CD8-positive, alpha-beta T cell (primary cell): ENCODE measurements at places on chromosomes 12 and 14. TPM values are rescaled to one million over a fixed set of nuclear protein-coding genes. Genes with fewer than 3 reads are reported as not detected.

DNA sequence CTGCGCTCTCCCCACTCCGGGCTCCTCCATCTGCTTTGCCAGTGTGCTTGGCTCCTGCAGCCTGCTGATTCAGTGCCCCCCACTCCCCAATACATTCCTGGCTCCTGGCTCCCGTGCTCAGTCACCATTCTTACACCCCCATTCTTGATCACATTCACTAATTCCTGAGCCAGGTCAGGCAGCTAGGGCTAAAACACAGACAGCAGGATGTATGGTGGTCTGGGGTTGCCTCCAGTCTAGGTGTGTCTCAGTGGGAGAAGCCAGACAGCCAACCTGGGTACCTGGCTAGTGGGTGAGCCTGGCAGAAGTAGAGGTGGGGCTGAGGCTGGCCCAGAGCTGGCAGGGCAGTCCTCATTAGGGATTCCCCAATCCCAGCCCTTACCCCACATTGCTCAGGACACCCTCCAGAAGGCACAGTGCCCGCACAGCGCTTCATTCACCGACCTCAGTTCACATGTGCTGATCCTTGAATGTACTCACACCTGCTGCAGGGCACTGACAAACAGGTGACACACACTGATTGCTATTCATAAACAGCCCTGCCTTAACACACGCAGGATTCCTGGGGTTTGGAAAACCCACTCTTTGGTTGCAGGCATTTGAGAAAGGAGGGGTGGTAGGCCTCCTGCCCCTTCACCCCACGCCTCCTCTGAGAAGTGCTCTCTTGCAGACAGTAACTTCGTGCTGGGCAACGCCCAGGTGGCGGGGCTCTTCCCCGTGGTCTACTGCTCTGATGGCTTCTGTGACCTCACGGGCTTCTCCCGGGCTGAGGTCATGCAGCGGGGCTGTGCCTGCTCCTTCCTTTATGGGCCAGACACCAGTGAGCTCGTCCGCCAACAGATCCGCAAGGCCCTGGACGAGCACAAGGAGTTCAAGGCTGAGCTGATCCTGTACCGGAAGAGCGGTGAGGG is 1.7 kb downstream of the KCNH3 start:
- DNase-seq, result no peak

- no peak for DNase-seq
These were observed 3.0 kb downstream of the SETD1B start for GRCh38 chr12:121806546-121807423.

- no peak for DNase-seq
These were observed 26.5 kb downstream of the BCL7A start for GRCh38 chr12:122048151-122048550.

GRCh38 chr12:93808169-93808899 is 131.2 kb downstream of the CRADD start:
- no peak for DNase-seq

- DNase-seq, result no peak
These were observed 295.0 kb upstream of the RTL1 start for GRCh38 chr14:101198398-101199027.

DNA sequence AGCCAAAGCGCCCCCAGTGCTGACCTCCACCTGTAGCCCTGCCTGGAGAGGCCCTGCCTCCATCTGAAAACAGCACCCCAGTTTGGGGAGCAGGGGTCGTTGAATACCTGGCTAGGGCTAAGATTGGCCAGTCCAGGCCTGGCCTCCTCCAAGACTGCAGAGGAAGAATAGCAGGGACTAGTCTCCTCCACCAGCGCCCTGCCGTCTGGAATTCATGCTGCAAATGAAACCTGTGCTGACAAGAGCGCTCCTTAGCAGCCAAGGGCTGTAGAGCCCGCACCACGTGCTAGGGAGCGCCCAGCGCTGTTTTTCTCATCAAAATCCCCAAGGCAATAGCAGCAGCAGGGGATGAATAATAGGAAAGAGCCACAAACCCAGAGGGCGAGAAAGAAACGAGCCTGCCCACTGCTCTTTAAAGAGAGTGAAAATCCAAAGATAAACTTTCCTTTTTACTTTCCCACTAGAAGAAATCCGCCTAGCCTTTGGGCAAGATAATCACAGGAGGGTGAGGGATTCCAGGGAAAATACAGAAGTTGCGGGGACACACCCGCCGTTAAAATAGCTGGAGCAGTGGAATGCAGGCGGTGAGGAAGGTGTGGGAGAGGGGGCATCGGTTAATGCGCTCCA is 3.3 kb downstream of the COL2A1 start:
- DNase-seq, result no peak

DNA sequence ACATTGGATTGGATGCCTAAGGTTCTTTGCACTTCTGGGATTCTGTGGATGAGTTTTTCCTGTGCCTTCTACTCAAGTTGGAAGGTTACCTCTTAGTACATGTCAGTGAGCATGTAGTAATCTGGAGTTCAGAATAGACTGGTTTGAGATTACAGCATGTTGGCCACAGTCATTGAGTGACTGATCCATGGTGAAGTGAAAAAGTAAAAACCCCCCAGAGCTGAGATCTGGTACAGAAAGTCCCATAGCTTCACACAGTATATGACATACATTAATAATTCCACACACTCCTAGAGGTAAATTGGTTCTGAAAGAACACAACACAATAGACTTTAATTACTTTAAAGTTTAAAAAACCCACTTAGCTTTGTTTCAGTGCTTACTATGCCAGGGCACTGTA is 11.9 kb upstream of the CCND2 start:
- DNase-seq, result no peak

DNA sequence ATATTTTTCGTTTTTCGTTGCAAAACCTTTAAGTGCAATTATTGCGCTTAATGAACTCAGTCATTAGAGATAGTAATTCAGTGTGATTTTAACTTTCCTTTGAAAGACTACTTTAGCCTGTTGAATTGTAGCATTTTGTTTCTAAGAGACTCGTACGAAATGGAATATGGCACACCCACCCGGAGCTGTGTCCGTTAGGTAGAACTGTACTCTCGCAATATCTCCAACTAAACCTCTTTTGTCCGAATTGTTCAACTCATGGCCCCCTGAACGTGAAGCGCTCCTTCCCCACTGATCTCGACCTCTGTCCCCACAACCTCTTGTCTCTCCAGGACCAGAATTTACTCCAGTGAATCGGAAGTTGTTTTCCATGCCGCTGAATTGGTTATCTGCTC is 800 bp downstream of the PCNX4 start:
- DNase-seq, result no peak

GRCh38 chr14:97458661-97459579 is 661.7 kb downstream of the VRK1 start:
- DNase-seq, result peak; percentile 60

DNA sequence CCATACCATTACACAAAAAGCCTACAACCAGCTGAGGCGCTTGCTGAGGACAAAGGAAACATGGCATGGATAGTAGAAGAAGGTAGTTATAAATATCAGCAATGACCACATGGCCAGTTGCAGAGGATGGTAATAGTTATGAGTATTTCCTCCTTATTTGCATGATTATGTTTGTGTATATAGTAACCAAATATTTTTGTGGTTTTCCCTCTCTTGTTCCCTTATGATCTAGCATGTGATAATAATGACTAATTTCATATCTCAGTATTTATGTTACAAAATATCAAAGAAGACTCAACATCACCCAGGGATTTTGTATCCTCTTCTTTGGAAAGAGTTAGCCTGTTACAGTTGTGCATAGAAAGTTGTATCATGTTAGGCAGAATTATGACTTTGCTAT is 13.5 kb upstream of the CATSPERB start:
- DNase-seq, result no peak

- DNase-seq, result no peak
These were observed 29.3 kb downstream of the CD9 start for GRCh38 chr12:6229224-6230218.

DNA sequence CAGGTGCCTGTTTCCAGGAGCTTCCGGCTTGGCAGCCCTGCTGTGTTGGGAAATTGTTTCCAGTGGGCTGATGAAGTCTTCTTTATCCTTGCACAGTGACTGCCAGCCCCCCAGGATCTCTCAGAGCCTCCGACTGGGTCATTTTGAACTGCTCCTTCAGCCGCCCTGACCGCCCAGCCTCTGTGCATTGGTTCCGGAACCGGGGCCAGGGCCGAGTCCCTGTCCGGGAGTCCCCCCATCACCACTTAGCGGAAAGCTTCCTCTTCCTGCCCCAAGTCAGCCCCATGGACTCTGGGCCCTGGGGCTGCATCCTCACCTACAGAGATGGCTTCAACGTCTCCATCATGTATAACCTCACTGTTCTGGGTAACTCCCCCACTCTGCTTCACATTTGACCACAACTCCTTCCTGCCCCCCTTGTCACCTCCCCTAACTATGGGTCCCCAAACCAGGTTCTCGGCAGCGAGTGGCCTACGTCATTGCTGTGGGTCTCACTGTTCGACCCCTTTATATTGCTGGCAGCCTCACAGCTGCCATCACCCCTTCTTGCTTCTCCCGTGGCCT is 2.3 kb downstream of the LAG3 start:
- DNase-seq, result peak; percentile 50

DNA sequence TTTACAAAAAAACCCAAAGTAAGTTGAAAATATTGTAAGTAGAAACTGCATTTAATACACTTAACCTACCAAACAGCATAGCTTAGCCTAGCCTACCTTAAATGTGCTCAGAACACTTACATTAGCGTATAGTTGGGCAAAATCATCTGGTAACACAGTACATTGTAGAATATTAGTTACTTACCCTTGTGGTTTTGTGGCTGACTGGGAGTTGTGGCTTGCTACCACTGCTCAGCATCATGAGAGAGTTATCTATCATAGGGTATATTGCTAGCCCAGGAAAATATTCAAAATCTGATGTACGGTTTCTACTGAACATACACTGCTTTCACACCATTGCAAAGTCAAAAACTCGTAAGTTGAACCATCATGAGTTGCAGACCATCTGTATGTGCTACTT is 141.7 kb upstream of the GARIN6 start:
- no peak for DNase-seq

DNA sequence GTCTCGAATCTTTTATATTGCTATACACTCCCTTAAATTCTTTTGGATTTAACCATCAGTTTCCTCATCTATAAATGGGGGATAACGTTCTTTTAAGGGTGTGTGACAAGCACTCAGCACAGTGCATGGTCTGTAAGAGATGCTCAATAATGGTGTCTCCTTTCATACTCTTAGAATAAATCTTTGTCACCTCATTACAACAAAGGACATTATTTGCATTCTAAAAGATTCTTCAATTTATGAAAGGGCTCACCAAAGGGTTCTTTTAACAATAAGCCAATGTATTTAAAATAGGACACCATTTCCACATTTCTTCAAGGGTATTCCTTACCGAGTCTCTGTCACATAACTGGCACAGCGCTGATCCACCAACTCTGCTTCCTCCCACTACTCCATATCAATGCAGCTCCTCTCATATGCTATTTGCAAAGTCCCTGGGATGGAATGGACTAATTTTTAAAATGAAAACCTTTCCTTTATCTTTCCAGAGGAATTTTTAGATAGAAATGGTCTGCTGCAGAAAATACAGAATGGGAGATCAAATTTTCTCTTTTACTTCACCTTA is 29.2 kb upstream of the RIC8B start:
- DNase-seq, result no peak

DNA sequence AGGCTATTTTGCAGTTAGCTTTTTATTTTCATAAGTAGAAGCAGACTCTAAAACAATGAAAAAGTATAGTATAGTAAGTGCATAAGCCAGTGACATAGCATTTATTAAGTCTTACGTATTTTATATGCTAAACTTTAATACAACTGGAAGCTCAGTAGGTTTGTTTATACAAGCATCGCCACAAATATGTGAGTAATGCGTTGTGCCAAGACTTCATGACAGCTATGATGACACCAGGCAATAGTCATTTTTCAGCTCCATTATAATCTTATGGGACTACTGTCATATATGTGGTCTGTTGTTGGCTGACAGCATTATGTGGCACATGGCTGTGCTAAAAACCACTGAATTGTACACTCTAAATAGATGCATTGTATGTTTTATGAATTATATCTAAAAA is 40.3 kb downstream of the SLC38A2 start:
- DNase-seq, result no peak

- no peak for DNase-seq
These were observed 88.3 kb downstream of the TESC start for GRCh38 chr12:117010693-117011451.

The STAB2 gene
- not detected for total RNA-seq

The CCDC175 gene
- total RNA-seq, result not detected

The LRRC43 gene
- total RNA-seq, result 0.39 TPM

The FAM222A gene
- 4.4 TPM for total RNA-seq

The MIPOL1 gene
- not detected for total RNA-seq

The EIF2S3B gene
- 1.4 TPM for total RNA-seq

The C14orf180 gene
- total RNA-seq, result not detected

The B4GALNT3 gene
- total RNA-seq, result 1.2 TPM

The MPHOSPH9 gene
- total RNA-seq, result 84.4 TPM

The GLT1D1 gene
- total RNA-seq, result not detected

The PTCSC3 gene
- total RNA-seq, result not detected
